Occipital lobe (tissue), 3 donors: ENCODE measurements at places on chromosomes 4 and X. TPM values are rescaled to one million over a fixed set of nuclear protein-coding genes. Genes with fewer than 3 reads are reported as not detected.

GRCh38 chr4:119725688-119726330, 97.2 kb upstream of the PDE5A start:
- DNase-seq, result no peak

The LDB2 gene
- 146 TPM for total RNA-seq

DNA sequence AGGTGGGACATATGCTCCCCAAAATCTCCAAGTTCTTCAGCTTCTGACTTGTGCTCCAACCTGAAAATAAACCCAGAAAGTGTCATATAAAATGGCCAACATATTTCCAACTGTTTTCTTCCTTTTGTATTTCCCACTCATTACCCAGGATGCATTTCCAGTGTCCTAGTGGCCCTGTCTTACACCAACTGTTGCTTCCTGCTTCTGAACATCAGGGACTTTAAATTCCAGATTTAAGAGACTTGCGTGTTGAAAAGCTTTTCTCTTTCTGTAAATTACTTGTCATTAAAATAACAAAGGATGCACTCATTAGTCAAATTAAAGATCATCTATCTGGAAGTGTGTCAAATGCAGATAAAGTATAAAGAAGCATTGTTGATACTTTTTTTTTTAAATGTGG, 19.9 kb downstream of the MID1 start:
- no peak for DNase-seq

DNA sequence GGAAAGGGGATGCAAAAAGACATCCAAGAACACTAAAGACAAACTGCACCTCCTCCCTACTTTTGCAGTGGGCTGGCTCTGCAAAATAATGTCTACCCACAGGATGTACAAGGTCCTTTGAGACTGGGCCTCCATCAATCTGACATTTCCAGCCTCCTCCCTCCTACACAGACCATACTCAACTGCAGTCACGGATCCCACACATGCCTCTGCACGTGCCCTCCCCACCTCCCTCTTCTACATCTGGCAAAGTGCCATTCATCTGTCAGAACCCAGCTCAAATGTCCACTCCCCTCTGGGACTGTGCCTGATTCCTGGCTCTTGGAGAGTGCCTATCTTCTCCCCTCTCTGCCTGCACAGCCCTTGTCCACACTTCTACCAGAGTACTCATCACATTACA, 50.3 kb downstream of the CHRDL1 start:
- DNase-seq, result no peak

The ANAPC4 gene
- 52.7 TPM for total RNA-seq

The SULT1E1 gene
- 8.4 TPM for total RNA-seq

DNA sequence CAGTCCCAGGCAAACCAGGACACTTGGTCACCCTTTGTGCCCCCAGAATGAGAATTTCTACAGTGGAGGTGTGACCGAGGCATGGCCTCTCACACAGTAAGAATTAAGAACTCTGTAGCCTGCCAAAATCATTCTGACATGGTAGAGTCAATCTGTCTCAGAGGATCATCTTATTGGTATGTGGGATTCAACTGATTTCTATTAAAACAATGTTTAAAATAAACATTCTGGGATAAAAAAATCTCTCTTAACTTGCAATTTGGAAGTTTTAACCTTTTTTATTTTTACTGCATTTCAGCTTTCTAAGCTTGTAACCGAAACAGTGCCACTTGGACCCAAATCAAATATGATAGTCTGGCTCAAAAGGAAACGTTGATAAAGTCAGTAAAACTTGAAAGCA, 165.4 kb upstream of the LDB2 start:
- DNase-seq, result no peak

- no peak for DNase-seq
These were observed 77.1 kb upstream of the ATXN3L start for GRCh38 chrX:13396924-13397323.
